T-helper 17 cell (primary cell): ENCODE measurements at places on chromosomes 12 and 14.

DNA sequence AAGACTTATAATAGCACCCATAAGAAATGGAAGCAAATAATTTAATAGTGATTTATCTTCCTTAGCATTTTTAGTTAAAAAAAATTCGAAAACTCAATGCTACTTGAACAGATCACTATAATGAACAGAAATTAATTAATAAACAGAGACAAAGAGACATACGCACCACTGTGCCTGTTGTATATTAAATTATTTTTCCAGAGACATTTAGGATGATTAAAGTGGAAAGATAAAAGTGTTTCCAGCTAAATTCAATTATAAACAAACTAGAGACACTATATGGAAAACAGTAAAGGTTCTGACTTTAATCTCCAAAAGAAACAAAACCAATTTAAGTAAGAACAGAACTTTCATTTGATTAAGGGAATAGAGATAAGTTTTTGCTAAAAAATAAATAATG is 3.4 kb downstream of the HIGD1C start:
- DNase-seq: no peak

DNA sequence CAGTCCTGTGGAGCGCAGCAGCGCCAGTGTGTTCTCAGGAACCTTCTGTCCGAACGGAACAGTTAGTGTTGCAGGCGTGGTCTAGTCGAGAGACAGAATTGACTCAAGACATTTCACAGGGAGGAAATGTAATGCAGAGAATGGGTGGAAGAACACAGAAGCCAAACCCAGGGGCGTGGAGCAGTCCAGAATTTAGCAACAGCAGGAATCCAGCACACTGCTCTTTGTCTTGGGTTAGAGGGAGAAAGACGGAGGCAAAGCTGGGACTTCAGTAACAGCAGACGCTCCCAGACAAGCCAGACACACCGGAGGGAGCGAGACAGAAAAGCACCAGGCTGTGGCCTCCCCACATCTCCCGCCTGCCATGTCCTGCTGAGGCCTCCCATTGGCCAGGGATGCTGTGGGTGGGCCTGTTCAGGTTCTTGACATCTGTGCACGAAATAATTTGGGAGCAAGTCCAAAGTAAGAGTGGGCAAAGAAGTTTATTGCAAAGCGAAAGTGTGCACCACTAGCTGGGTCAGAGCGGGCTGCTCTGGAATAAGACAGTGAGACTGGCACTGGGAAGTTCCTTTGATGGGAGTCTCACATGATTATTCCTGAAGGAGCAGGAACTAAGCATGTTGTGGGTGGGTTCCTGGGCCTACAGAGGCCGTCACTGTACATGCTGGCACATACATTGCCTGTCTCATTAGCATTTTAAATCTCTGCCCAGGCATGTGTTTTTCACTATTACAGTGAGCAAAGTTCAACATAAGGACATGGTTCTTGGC is 339.3 kb upstream of the SFSWAP start:
- DNase-seq: no peak

DNA sequence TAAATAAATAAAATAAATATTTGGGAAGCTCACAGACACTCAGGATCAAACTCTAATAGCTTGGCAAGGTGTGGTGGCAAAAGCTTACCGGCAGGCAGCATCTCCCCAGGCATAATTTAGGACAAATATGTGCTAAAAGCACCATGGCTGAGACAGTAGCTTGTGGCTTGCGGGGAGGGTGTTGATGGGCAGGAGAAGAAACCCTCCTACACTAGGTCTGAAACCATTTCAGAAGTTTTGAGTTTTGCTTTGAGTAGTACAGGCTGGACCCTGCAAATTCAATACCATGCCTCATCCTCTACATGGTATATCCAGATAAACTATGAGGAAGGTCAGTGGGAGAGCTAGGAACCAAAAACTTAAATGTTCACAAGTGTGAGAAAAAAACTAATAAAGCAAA is 33.1 kb downstream of the MAP3K9 start:
- no peak for DNase-seq

- DNase-seq: no peak
These were observed 53.5 kb downstream of the ARMH4 start for GRCh38 chr14:58098507-58098906.

- DNase-seq: no peak
These were observed 21.0 kb downstream of the EEA1 start for GRCh38 chr12:92908108-92908507.

DNA sequence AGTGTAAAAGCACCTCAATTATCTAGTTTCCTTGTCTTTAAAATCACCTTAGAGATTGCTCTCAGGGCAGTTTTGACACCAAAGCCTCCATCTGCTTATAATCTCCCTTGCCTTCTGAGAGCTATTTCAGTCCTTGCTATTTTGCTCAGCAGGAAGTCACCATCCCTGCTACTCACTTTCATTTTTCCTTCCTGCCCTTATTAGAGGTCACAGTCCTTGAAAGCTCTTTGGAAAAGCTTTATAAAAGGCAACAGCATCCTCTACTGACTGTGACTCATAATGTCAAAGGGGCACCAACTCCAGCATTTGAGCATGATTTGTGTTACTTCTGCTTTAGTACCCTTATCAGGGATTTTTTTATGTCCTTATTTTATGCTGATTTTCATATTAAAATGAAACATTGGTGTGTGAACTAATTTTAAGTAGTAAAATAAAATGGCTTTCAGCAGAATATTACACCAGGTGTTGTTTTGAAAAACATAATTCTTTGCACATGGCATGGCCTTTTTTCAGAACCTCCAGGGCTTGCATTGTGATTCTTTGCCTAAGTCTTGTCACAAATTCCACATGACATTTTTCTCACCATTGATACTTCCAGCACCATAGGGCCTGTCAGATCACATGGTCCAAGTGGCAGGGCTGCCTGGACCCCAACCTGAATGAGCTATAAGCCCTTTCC is 213.0 kb downstream of the ADAMTS20 start:
- DNase-seq: no peak

- no peak for DNase-seq
These were observed 93.7 kb downstream of the SPTSSA start for GRCh38 chr14:34368115-34368970.

DNA sequence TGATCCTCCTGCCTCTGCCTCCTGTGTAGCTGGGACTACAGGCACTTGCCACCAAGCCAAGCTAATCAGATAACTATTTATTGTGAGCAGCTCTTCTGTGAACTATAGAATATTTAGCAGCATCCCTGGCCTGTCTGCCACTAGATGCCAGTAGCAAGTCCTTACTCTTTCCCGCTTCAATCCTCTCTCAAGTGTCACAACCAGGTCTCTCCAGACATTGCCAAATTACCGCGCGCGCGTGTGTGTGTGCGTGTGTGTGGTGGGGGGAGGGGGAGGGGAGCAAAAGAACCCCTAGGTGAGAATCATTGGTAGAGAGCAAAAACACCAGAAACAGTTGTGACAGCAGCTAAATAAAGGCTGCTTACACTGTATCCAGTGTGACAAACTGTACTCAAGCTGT is 49.9 kb downstream of the PPP2R5E start:
- DNase-seq: no peak

DNA sequence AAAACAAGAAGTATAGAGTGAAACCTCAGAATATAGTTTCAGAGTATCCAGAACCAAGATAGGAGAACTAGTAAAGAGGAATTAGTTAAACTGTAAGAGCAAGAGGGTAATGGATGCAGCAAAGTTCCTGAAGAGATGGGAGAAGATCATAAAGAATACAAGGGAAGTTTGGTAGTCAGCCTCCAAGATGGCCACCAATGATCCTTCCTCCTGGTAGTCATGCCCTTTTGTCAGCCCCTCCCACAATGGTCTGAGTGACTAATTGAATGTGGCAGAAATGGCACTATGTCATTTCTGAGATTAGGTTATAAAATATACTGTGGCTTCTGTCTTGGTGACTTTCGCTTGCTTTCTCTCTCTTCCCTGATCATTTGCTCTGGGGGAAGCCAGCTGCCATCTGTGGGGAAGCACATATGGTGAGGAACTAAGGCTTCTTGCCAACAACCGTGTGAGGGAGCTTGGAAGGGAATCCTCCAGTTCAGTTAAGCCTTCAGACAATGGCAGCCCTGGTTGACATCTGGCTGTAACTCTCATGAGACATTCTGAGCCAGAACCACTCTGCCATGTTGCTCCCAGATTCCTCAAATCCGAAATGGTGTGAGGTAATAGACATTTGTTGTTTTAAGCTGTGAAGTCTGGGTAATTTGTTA is 55.3 kb upstream of the AMN1 start:
- DNase-seq: no peak

- DNase-seq: no peak
These were observed 7.2 kb downstream of the CD9 start for GRCh38 chr12:6207259-6207925.

- no peak for DNase-seq
These were observed 12.0 kb downstream of the PACS2 start for GRCh38 chr14:105326568-105326867.

- DNase-seq: no peak
These were observed 123.2 kb downstream of the CHST11 start for GRCh38 chr12:104579718-104580495.

- DNase-seq: no peak
These were observed 94.8 kb downstream of the LRP6 start for GRCh38 chr12:12171991-12172511.

DNA sequence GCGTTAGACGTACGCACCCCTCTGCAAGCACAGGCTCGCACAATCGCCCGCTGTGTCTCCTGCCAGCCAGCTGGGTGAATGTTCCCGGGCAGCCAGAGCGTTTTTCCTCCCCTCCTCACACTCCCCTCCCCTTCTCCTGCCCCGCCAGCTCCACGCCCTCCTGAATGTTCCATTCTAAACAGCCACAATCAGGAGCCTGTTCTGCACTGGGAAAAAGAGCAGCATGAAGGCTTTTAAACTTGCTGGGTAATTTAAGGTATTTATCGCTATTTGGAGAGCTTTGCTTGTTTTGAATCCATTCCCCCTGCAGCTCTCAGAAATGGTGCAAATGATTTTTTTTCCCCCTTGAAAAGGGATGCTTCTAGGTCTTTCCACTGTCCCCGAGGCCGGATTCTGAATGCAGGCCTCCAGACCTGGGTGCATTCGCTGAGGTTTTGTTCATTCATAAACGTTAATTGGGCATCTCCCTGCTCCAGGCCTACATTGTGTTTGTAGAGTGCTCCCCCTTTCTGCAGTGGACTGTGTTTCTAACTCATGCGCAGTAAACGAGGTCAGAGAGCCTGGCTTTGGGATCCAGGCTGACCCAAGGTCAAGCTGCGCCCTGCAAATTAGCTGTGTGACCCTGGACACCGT is 212.5 kb downstream of the CHST11 start:
- DNase-seq: no peak

DNA sequence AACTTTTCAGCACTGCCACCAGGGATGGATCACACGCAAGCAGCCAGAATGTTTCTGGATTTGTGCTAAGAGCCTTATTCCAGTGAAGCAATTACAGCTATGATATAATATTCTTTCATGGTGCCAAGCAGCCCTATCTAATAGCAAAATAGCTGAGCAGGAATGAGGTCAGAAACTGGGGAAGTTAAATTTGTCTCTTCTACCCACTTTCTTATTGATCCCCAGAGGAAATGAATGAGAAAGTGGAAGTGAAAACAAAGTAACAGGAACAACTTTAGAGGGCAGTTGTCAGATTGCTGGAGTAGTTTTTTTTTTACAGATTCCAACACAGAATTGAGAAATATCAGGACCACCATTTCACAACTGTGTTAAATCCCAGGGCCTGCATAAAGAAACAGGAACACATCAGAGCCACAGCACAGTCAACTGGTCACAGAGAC is 44.8 kb downstream of the GCH1 start:
- no peak for DNase-seq

- DNase-seq: no peak
These were observed 248.0 kb upstream of the DIO3 start for GRCh38 chr14:101313268-101313667.

DNA sequence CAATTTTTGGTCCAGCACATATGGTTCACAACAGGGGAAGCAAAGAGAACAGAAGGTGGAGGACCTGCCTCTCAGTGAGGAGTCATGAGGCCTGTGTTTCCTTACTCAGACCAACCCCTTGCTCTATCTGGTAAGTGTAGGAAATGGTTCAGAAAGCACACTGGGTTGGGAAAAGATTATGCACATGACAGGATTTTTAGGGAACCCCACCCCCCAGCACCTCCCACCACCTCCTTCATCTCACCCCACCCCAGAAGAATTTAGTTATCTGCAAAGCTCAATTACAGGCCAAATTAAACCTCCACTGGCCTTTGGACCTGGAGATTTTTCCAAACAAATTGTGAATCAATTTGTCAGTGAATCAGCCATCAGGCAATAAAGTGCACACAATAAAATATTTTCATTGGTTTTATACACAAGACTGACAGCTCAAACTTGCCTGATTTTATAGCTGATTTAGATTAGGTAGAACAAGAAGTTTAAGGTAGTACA is 132.8 kb downstream of the DACT1 start:
- no peak for DNase-seq

DNA sequence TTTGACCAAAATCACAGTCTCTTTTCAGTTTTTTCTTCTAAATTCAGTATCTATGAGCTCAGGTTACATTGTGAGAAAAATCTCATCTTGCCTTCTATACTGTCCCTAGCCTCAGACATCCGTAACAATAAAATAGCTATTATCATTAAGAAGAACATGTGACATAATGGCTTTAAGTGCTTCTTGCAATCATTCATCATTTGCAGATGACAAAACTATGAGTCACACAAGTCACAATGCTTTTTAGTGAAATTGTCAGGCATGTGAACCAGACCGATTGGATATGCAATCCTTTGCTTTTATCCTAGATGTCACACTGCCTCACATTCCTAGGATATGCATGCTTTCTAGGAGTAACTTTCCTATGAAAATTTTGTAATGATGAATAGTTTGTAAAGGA is 313.1 kb downstream of the SLC6A15 start:
- no peak for DNase-seq

DNA sequence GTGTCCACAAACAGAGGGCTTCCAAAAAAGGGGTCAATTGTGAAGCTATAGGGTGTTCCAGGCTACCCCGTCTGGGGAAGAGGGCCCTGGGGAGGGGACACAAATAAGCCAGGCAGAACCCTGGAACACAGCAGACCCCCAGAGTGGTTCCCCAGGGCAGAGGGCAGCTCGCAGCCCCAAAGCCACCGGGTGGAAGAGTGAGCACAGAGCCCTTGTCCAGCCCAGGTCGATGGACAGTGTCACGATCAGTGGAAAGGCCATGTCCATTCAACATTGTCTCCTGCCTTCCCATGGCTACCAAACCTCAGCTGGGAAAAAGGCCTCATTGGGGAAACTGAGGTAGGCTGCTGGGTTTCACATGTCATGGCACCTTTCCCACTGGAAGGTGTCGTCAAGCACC is 131.4 kb downstream of the DICER1 start:
- DNase-seq: no peak

GRCh38 chr14:44935155-44935554 is 26.6 kb downstream of the KLHL28 start:
- DNase-seq: no peak
